ENCODE measurements at places on chromosomes 3 and 15.

- DNase-seq, result no peak
Measured at GRCh38 chr3:150635526-150635925, 32.4 kb downstream of the SELENOT start.

DNA sequence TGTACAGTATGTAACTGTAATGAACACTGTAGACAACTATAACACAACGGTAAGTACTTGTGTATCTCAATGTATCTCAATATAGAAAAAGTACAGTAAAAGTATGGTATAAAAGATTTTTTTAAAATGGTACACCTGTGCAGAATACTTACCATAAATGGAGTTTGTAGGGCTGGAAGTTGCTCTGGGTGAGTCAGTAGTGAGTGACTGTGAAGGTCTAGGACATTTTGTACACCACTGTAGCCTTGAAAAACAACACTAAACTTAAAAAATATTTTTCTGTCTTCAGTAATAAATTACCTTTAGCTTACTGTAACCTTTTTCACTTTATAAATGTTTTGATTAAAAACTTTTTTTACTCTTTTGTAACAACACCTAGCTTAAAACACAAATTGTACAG, 142.9 kb downstream of the ATG7 start:
- DNase-seq, result no peak

GRCh38 chr3:115517457-115518050, 105.8 kb upstream of the GAP43 start:
- no peak for DNase-seq

DNA sequence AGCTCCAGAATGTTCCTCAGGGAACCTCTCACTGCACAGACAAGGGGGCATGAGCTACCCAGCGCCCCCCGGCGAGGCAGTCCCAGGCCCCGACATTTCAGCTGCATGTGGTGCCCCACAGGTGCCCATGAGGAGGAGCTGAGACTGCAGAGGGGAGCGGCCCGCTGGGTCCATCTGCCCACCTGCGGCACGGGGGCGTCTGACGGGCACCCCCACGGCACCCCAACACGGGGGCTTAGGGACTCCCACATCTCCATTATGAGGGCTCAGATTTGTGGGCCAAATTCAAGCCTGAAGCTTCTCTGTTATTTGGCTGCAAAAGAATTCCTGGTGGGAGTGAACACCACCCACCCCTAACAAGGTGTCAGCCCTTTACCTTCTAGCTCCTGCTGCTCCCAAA, 258.4 kb downstream of the UACA start:
- DNase-seq, result no peak

DNA sequence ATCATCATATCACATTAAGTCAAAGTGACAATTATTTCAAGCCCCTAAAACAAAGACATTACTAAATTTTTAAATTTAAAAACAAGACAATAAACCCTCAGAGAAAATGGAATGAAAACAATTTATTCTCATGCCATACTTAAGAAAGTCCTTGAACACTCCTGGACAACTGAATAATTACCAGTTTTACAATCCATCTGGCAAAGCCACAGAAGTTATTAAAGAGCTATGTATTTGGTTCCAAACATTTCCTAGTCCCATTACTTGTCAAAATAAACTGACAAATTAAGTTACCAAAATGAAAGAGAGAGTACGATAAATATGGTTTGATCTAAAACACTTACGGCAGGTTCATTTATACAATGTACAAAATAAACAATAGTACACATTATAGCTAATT, 63.2 kb downstream of the LRRFIP2 start:
- DNase-seq, result no peak

DNA sequence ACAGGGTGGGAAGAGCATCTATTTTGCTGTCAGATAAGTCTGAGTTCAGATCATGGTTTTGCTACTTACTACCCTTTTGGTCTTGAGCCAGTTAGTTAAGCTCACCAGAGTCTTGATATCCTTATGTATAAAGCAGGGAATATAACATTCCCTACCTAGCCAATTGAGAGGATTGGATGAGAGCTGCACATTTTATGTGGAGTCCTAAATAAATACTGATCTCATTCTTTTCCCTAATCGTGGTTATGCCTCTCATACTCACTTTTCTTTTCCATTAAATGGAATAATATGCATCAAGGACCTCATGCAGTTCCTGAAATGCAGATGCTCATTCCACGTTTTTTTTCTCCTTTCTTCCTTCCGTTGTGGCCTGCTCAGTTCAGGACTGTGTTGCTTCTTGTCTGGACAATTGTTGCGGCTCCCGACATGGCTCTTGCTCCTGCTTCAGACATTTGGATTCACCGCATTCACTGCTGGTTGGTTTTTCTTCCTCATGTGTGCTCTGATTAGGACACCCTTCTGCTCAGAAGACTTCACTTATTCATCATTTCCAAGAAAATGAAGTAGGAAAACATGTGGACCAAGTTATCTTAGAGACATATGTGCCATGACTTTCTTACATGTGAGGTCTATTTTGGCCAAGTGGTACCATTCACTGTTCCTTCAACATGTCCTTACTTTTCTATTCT, 90.2 kb downstream of the NFKBIZ start:
- no peak for DNase-seq

DNA sequence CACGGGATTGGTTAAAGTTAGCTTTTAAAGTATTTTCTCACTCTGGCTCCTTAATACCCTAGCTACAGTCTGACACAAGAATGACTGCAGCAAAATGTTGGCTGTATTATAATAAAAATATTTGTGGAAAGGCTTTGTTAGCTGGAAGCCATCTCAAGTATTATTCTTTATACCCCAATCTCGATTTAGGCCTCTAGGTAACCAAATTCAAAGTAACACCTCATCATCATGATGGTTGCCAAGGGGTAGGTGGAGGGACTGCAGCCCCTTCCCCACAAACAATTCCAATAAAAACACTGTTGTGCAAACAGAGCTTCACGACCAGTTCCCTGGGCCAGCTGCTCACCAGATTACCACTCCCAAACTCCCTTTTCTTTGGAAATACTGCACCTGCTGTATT, 759 bp upstream of the GMPS start:
- no peak for DNase-seq

Data from activated T-helper 1 cell treated with anti-CD3 and anti-CD28 coated beads, Interleukin-2, amount 50 U/mL, for 16 hours (primary cell).